ENCODE measurements at places on chromosomes 11 and 22. TPM values are rescaled to one million over a fixed set of nuclear protein-coding genes. Genes with fewer than 3 reads are reported as not detected.

The OLFML1 gene
- 4.1 TPM for total RNA-seq

The WNT11 gene
- total RNA-seq = 27.7 TPM

The SMDT1 gene
- total RNA-seq = 11.1 TPM

The FZD4 gene
- 319 TPM for total RNA-seq

The RFPL3 gene
- not detected for total RNA-seq

The MRGPRF gene
- total RNA-seq = 18.6 TPM

The OR5A1 gene
- total RNA-seq = not detected

The QSER1 gene
- 33.1 TPM for total RNA-seq

The WBP2NL gene
- total RNA-seq = 1.1 TPM

The KDM4D gene
- total RNA-seq = 0.88 TPM

Measured in subcutaneous adipose tissue (tissue), 4 donors.